ENCODE measurements at places on chromosomes 2 and 18.
A peak's percentile ranks its signal among the peaks of the same experiment; 100 is the strongest.

- DNase-seq = no peak
Measured at GRCh38 chr18:22214731-22215528, 45.5 kb downstream of the GATA6 start.

GRCh38 chr2:21052044-21052443 is 8.2 kb upstream of the APOB start:
- no peak for DNase-seq

- peak; percentile 79 for DNase-seq
Measured at GRCh38 chr2:208040199-208041171, 15.2 kb upstream of the PLEKHM3 start.

DNA sequence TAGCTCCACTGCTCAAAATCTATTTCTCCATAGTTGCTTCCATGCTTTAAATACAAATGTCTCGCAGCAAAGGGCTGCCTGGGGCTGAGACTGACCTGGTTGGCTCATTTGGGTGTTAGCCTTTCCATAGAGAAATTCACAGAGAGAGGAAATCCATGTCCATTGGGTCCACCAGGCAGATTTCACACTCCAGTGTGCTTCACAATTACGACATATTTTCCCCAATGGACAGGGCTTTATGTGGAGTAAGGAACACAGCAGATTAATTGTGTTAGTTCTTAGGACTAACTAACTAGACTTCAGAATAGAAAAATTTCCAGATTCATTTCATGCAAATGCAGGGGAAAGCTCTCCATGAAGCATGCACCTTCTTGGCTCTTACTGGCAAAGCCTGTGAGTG is 180.7 kb downstream of the FBXO15 start:
- DNase-seq = no peak

DNA sequence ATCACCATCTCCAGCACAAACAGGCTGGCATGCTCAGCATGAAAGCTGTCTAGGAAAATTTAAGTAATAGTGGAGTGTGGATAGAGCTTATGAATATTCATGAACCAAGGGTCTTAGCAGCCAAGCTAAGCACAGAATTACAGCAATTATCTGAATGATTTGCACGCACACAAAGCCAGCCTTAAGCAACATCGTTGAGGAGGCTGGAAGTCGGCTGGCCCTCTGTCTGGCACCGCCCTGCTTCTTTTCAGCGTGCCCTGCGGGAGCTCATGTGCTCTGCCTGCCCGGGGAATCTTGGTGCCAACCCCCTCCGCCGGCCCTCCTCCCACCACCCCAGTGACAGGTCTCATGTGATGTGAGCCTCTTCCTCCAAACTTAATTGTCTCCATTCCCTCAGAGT is 540.1 kb downstream of the CMPK2 start:
- DNase-seq = no peak

GRCh38 chr2:100832885-100833284 is 12.9 kb downstream of the NPAS2 start:
- no peak for DNase-seq

DNA sequence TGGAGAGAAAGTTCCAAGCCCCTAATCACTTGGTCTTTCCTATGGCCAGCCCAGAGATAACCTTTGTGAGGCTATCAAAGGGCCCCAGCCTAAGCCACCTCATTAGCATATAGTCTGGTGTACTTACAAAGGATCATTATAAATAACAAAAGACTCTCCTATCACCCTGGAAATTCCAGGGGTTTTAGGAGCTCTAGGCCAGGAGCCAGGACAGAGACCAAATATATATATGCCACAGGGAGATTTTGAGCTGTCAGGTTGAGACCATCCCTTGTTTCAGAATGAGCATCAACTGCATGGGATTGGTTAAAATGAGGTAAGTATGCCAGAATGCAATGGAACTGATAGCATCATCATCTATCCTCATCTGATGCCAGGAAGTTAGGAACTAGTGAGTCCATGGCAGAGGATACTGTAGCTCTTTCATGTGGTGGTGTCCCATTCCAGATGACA is 32.1 kb upstream of the CHRNA1 start:
- no peak for DNase-seq

GRCh38 chr2:51953931-51954330 is 922.0 kb upstream of the NRXN1 start:
- no peak for DNase-seq

GRCh38 chr18:44811572-44812125 is 131.0 kb downstream of the SETBP1 start:
- no peak for DNase-seq

DNA sequence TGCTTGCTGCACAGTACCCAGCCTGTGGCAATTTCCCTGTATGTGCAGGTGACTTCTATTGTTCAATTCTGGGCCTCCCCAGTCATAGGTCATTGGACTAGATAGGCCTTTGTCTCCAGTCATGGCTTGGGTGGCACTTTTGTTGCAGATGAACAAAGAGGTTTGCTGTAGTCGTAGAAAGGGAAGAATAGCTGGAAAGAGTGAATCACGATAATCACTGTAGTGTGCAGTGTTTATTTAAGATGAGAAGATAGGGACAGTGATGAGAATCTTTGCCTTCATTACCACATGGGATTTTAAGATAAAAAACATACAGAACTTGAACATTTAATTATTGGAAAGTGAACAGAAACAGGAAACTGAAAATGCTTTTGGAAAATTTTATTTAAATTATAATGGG is 156.1 kb upstream of the CYRIA start:
- no peak for DNase-seq

- no peak for DNase-seq
Measured at GRCh38 chr2:26807788-26808460, 22.1 kb downstream of the CENPA start.

DNA sequence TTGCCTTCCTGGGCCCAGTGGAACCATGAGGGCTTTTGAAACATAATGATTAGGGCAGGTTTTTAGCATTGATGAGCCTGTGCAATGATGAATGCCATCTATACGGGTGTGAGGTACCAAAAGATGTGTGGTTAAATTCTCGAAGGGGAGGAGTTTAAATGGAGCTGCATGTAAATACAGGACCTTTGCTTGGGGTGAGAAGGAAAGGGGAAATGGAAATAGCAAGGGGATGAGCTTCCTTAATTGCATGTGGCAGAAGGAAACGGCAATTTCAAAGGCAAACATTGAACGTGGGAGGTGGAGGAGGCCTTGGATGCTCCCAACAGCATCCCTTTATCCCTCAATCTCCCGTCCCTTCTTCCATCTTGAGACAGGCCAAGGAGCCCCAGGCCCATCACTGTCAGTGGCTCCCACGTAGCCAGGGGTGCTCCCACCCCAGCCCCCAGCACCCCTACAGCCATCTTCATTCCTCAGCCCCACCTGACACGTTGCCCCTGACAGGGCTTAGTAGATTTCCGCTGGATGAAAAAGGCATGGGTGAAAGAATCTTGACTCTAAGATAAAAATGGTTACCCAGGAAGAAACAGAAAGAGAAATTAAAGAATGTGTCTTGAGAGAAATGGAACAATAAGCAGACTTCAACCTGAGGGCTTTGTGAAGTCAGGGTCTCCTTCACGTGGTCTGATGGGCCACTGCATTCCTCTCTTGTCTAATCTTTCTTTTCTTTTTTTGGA is 32.5 kb downstream of the INPP5D start:
- no peak for DNase-seq

- no peak for DNase-seq
Measured at GRCh38 chr2:31324016-31324633, 90.2 kb downstream of the EHD3 start.

DNA sequence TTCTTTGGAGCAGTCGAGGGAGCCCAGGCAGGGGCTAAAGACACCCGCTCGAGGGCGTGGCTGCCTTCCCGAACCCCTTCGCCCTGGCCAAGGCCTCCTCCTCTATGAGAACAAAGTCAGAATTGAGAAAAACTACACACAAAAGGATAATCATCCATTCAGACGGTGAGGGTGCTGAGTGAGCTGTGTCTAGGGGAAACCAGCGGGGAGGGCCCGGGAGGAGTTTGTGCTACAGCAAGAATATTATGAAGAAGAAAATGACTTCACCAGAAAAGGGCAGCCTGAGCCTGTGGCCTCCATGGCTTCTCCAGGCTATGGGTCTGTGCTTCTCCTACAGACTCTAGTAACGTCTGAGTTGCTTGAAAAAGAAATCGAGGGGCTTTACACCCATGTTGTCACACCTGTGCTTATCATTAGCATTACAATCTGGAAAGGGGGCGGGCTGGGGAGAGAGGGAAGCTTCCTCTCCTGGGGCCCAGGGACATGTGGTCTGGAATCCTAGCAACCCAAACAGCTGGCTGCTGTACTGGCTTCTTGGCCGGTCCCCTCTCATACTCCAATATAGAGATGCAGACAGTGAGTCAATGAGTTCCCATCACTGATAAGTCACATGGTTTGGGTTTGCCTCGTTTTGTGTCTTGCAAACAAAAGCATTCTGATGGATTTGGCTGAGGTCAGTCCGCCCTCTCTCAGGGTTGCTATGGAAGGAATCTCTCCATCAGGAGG is 52.0 kb upstream of the ARL4C start:
- no peak for DNase-seq

- DNase-seq = no peak
Measured at GRCh38 chr18:46013484-46014189, 46.5 kb upstream of the EPG5 start.

DNA sequence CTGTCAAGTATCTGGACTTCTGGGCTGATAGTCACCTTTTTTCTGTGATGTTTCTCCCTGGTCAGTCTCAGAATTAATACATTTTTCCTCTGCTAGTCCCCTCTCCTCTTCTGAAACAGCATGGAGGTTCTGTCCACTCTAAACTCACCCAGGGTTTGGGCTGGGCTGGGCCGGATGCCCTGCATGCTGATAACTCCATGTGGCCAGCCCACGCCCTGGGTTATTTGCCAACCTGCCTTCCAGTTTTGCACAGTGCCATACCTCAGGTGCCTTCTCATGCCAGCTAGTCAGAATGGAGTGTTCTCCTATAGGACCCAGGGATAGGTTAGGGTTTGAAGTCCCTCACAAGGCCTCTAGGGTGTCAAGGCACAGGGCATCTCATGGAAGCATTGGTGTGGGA is 32.2 kb downstream of the MEX3C start:
- DNase-seq = no peak

- DNase-seq = no peak
Measured at GRCh38 chr2:200129721-200130462, 174.5 kb downstream of the MAIP1 start.

GRCh38 chr18:11024928-11025669 is 124.3 kb downstream of the PIEZO2 start:
- DNase-seq = no peak

DNA sequence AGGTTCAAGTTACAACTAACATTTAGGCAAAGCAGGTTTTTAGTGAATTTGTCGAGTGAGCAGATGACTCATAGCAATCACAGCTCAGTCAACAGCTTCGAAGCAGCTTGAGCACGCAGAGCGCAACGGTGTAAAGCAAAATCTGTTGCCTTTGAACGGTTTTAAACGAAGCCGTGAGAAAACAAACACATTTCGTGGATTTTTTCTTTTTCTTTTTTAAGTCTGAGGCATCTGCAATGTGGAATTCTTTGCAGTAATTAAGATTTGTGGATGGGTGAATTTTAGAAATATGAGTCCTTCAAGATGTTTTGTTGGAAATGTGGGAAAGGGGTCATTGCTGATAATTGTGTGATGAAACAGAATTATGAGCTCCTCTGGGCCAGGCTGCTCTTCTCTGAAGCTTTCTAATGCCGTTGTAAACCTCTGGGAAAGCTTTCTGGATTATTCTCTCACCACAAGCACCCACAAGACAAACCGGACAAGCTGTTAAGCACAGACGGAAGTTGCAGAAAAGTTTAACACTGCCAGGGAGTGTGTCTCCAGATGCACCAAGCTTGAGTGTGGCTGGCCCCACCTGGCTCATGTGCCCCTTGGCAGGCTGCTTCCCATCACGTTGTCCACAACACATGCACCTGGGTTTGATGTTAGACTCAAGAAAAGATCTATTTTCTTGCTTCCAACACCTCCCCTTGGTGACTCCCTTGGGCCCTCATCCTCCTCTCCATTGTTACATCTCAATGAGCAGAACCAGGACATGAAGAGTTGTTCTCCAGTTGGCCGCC is 224.7 kb downstream of the ACKR3 start:
- no peak for DNase-seq

- no peak for DNase-seq
Measured at GRCh38 chr2:11131166-11131920, 23.9 kb upstream of the SLC66A3 start.

DNA sequence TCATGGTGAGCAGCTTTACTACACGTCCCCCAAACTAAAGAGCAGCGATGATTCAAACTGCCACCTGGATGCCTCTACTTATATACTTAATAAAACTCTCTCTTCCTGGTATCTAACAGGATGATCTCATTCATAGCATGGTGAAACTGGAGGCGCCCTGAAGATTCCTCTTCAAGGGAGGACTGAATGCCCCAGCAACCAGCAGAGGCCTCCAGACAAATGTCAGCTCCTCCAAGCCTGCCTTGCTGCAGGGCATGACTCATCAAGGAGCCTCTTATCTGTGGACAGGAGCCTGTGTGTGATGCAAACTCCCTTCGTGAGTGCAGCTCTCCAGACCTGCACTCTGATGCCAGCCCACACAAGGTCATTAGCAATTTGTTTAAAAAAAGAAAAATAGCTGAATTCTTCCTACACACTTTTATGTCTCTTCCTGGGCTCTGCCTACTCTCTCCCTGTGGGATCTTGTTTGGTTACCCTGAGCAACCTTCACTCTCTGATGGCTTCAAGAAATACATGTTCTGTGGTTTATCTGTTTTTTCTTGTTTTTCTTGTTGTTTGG is 30.2 kb downstream of the LONRF2 start:
- peak; percentile 13 for DNase-seq

GRCh38 chr2:204796581-204796980 is 251.3 kb downstream of the PARD3B start:
- no peak for DNase-seq

DNA sequence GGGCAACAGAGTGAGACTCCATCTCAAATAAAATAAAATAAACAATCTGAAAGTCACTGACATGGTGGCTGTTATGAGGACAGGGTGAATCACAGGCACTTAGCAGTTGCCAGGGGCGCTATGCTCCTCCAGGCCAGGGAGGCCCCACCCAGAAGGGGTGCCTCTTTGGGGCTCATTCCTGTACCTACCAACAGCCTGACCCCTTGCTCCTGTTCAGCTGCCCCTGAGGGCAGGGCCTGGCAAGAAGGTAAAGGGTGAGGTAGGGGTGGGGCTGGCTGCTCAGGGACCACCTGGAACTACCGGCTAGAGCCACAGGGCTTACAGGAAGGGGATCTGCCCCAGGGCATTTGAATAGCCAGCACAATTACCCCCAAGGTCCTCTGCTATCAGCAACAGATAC is 60.3 kb downstream of the INPP5D start:
- no peak for DNase-seq

Measured in stimulated activated CD4-positive, alpha-beta T cell treated with anti-CD3 and anti-CD28 coated beads, Interleukin-15, amount 100 ng/mL, for 48 hours (primary cell).